ENCODE measurements at places on chromosomes 12 and 14.
A peak's percentile ranks its signal among the peaks of the same experiment; 100 is the strongest.

DNA sequence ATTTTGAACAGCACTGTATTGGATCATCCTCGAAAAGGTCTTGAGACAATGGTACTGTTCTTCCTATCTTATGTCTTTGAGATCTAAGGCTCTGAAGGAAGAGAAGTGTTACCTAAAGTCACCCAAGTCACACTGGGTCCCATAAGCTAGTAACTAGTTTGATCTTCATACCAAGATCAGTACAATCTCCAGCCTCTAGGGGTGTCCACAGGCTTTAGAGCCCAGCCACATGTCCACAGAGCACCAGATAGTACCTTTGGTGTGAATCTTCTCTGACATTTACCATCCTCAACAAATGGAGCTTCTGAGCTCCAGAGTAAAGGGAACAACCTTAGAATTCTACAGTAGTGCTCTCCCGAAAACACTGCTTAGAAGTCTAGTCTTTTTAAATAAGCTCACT is 78.7 kb downstream of the KSR2 start:
- DNase-seq = no peak

- no peak for DNase-seq
Measured at GRCh38 chr14:67806246-67806645, 10.1 kb downstream of the ZFYVE26 start.

DNA sequence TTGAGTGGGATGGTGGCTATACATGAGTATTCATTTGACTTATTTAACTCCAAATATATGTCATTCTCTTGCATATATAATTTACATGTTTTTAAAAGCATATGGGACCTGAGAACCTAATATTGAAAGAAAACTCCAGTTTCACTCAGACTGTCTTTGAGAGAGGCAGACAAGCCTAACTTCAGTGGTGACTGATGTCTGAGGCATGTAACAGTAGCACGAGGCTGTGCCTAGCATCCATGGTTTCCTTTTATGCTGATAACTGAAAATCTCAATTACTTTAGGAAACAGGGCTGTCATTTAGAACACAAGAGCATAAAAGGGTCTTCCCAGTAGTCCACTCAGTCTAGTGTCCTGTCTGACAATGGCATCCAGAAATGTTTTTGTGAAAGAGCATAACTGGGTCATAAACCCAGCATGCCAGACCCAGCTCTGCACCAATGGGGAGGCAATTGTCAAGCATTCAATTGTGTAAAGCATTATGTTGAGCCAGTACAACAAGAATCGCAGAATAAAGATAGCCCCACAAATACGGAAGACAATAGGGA is 24.3 kb downstream of the MAPK1IP1L start:
- DNase-seq = no peak

GRCh38 chr12:110330544-110330943 is 49.5 kb downstream of the ATP2A2 start:
- DNase-seq = no peak

GRCh38 chr14:75654127-75654732 is 6.4 kb downstream of the ERG28 start:
- peak; percentile 66 for DNase-seq

- DNase-seq = no peak
Measured at GRCh38 chr14:31439561-31439960, 17.7 kb downstream of the DTD2 start.

DNA sequence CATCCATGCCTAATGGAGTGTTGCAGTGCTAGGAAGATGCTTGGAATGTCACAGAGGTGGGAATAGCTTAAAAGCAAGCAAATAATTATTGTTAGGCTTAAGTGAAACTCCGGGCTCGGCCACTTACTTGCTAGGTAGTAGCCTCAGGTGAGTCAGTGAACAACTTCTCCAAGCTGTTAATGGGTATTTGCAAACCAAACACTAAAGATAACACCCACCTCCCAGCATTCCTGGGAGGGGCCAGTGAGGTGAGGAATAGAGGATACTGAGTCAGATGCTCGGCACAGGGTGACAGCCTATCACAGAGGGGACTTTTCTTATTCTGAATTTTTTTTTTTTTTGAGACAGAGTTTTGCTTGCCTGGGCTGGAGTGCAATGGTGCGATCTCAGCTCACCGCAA is 151.2 kb upstream of the RFLNA start:
- DNase-seq = no peak

DNA sequence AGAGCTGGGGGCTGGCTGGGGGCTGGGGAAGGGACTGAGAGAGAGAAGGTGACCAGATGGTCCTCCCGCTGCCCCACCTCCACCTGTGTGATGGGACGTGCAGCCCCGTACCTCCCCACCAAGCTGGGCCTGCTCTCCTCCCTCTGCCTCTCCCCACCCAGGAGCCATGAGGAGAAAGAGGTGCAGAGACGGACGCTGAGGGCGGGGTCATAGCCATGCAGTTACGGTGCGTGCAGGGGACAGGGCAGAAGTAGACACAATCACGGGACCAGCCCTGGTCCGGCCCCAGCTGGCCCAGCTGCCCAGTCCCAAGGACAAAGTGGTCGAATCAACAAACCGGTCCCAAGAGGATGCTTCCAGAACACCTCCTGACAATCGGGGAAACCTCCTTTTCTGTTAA is 33.2 kb downstream of the RFLNA start:
- DNase-seq = no peak

GRCh38 chr12:127161466-127161865 is 1105.5 kb upstream of the TMEM132C start:
- no peak for DNase-seq

DNA sequence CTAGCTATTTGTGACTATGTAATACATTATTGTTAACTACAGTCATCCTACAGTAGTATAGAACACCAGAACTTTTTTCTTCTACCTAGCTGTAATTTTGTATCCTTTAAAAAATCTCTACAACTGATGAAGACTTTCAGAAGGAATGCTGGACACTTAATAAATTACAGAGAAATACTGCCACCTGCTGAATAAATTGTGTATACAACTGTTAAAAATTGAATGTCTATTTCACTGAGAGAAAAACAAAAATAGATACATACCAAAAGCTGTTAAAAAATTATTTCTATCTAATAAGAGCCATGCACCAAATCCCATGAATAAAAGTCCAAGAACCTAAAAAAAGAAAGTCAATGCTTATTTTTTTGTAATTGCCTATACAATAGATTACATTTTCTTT is 6.6 kb downstream of the TSPAN19 start:
- no peak for DNase-seq
